ENCODE measurements at places on chromosomes 6 and 20.

- no peak for DNase-seq
Observed at GRCh38 chr6:119162134-119162775, 83.8 kb upstream of the FAM184A start.

- no peak for DNase-seq
Observed at GRCh38 chr6:17768881-17769280, 62.2 kb upstream of the NUP153 start.

GRCh38 chr20:10970109-10970508 is 296.3 kb upstream of the JAG1 start:
- DNase-seq, result no peak

DNA sequence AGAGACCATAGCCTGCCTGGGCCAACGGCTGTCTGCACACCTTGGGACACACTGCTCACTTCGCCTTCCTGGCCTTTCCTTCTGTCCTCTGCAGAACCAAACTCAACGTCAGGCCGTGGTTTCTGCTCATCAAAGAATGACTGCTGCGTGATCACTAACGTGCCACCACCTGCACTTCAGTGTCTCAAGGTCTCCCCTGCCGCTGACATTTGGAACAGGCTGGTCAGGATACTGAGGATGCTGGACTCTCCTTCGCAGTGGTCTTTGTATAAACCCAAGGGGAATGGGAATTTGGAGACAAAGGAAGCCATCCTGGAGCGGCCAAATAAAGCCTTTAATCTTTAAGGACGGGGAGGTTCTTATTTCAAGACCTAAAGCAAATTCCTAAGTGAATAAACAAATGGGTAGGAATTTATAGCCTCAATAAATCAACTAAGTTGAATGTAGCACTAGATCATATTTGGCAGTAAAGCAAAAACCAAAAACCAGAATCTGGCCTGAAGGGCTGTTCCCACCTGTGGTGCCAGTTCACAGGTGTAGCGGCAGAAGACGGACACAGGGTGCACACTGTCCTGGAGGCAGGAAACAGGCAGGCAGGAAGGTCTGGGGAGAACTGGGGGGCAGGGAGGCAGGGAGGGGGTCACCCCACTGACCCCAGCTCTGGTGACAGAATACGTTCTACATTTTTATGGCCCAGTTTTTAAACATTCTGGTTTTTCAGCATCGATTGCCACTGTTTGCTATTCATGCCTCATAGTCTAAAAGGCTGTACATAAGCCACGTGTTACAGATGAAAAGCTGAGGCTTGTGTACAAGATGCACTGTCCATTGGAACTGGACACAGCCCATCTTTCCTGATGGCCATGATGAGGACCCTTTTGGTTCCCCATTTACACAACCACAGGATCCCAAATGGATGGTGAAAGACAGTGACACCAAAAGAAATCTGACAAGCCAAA is 36.6 kb downstream of the ABHD12 start:
- DNase-seq, result no peak

DNA sequence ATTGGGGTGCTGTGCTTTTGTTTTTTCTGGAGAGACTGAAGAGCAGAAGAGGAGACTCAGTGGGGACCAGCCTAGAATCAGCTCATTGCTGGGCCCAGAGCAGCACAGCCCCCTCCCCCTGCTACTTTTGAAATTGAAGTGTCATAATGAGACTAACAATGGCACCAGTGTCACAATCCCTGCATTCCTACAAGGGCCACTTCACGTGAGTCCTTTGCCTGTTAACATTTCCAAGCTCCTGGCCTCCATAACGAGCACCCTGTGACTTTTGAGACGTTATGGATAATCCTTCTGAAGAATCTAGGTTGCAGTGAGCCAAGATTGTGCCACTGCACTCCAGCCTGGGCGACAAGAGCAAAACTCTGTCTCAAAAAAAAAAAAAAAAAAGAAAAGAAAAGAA is 41.7 kb downstream of the CNBD2 start:
- no peak for DNase-seq

- DNase-seq, result no peak
Observed at GRCh38 chr20:51182571-51182970, 159.7 kb upstream of the KCNG1 start.

DNA sequence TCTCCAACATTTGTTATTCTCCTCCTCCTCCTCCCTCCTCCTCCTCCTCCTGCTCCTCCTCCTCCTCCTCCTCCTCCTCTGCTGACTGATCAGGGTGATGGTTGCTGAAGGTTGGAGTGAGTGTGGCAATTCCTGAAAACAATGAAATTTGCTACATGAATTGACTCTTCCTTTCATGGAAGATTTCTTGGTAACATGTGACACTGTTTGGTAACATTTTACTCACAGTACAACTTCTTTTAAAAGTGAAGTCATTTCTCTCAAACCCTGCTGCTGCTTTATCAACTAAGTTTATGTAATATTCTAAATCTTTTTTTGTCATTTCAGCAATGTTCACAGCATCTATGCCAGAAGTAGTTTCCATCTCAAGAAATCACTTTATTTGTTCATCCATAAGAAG is 543.0 kb downstream of the MAFB start:
- DNase-seq, result no peak

GRCh38 chr20:61829526-61829925 is 236.2 kb downstream of the TAF4 start:
- no peak for DNase-seq

DNA sequence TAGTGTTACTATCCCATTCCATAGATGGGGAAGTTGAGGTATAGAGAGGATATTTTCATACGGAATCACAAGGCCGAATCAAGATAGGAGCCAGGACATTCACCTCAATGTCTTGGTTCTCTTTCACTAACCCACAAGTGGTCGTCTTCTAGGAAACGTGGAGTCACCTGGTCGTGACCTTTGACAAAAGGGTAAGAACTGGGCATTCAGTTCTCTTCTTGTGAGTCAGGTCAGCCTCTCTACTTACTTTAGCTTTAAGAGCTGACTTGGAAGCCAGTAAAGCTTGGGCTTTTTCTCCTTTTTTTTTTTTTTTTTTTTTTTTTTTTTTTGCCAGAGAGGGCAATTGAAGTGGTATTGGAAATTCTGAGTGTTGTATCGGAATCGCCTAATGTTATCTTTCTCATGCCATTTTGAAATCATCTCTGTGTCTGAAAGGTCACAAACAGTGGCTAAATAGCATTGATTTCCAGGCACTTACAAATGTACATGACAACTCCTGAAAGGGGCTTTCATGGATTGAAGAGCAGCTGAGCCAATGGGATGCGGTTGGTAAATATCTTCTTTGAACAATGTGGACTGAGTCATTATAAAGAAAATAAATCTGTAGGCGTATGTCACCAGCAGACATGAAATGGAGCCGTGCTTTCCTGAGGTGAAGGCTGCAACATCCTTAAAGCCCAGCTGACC is 356.9 kb downstream of the KIF16B start:
- no peak for DNase-seq

GRCh38 chr6:56243518-56244070 is 3.8 kb downstream of the COL21A1 start:
- no peak for DNase-seq

- no peak for DNase-seq
Observed at GRCh38 chr20:2178318-2179232, 76.9 kb downstream of the STK35 start.

- no peak for DNase-seq
Observed at GRCh38 chr6:19342616-19343015, 494.6 kb upstream of the ID4 start.

DNA sequence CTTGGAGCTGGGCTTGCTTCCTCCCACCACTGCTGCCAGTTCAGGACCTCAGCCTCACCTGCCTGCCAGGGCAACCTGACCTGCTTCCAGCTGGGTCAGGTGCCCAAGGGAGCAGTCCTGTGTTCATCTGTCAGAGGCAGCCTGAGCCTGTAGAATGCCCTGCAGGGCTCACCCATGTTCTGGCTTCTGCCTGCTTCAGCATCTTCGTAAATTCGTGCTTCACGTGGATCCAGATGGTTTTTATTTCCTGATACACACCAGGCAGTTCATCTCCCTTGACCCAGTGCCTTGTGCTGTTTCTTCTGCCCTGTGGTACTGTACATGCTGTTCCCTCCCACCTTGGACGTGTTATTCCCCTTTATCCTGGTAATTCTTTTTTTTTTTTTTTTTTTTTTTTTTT is 50.2 kb downstream of the ARID1B start:
- no peak for DNase-seq

Measured in stimulated activated CD8-positive, alpha-beta memory T cell treated with anti-CD3 and anti-CD28 coated beads, Interleukin-15, amount 100 ng/mL, for 4 hours (primary cell).